ENCODE measurements at places on chromosomes 7 and 10.

DNA sequence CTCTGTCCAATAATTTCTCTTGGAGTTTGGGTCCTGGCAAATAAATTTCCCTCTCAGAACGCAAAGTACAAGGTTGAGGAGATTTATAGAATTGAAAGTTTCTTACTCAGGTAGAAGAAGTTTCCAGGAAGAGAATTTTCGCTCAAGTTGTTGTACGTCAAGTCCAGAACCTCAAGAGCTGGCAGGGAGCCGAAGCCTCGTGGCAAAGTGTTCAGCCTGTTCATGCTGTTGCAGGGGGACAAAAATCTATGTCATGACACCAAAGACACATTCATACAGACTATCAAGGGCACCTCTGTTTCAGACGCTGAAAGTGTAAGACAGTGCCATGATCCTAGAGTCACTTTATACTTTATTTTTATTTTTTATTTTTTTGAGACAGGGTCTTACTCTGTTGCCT is 62.5 kb downstream of the RSU1 start:
- no peak for DNase-seq

DNA sequence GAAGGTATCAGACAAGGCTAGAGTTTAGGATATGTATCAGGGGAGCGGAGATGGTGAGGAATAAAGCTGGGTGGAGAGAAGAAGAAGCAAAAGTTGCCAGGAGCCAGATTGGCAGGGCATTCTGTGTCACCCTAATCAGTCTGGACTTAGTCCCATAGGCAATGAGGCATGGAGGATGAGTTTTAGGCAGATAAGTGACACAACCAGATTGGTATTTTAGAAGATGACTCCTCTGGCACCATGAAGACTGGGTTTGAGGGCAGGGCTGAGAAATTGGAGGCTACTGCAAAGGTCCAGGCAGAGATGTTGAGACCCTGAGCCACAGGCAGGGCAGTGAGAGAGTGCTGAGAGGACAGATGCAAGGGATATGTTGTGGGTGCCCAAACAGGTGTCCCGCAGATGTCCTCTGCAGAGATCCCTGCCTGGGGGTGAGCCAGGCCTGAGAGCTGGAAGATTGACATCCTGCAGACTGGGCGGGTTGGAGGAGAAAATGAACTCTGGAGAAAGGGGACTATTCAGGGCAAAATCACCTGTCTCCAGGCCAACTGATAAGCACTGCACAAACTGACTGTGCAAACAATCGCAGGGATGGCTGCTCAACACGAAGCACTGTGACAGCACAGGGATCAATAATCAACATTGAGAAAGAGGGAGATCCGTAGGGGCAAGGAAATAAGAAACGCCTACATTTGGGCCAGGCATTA is 11.9 kb upstream of the HABP2 start:
- DNase-seq, result no peak

GRCh38 chr10:78196964-78197363 is 163.3 kb downstream of the RPS24 start:
- no peak for DNase-seq

DNA sequence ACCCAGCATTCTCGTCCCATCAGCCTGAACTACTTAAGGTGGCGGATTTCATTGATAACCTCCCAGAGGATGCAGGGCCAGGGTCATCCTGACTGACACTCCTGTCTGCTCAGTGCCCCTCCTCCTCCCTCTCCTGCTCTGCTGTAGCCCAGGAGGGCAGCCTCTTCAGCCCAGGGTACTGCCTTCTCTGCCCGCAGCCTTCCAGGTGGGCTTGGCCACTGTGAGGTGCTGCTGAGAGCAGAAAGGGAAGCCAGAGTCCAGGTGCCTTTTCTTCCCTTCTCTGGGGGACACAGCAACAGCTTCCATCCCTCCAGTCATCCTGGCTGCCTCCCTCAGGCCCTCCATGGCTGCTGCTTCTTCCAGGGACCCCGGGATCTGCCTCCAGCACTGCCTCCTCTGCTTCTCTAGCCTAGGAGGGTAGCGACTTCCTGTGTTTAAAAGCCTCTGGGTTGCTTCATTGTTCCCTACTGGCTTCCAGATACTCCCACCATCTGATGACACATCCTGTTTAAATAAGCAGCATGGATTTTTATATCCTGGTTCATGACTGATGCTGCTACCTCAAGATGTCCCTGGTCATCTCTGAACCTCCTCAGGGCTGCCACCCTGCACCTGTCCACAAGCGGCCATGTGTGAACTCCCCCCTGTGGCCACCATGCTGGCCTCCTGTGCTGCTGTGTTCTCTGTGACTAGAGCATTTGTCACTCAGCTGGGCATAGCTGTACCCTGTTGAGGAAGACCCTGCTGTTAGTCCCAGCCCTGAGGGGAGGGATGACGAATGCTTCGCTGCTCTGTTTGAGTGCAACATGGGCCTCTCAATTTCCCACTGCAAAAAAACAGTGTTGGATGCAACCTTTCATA is 55.8 kb downstream of the AKR1C4 start:
- no peak for DNase-seq

- no peak for DNase-seq
Measured at GRCh38 chr10:63666836-63667383, 145.7 kb downstream of the REEP3 start.

- DNase-seq, result no peak
Measured at GRCh38 chr10:5588603-5589002, 63.8 kb downstream of the CALML3 start.

DNA sequence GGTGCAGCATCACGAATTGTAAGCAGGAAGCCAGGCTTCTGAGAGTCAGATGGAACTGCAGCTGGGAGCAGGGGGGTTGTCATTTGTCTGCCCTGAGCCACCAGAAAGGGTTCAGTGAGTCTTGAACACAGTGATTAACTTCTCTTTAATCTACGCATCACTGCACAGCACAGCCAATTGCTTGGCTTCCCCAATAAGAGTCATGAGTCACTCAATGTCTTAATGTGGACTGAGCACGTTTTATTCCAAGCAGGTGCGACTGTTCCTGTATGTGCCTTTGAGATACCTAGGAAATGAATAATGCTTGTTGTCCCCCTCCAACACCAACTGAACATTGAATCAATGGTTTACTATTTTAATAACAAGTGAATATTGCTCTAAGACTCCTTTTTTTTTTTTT is 26.0 kb upstream of the PLEKHA1 start:
- DNase-seq, result no peak
